ENCODE measurements at places on chromosomes 1 and 21. TPM values are rescaled to one million over a fixed set of nuclear protein-coding genes. Genes with fewer than 3 reads are reported as not detected.

Gene APOBEC4
- total RNA-seq, result not detected

Gene CLCNKA
- 0.09 TPM for total RNA-seq

Gene NPL
- total RNA-seq, result 3.2 TPM

Gene CYB561D1
- total RNA-seq, result 3.6 TPM

Gene FAM151A
- not detected for total RNA-seq

Gene HAO2
- not detected for total RNA-seq

Gene NUF2
- 1.3 TPM for total RNA-seq

Gene IL10
- not detected for total RNA-seq

Gene ELAPOR1
- 0.74 TPM for total RNA-seq

Gene MYOM3
- total RNA-seq, result not detected

Gene CFHR2
- total RNA-seq, result not detected

Gene E2F2
- 0.14 TPM for total RNA-seq

Gene AMY2A
- total RNA-seq, result not detected

Gene MTFR1L
- total RNA-seq, result 42.4 TPM

Gene PPCS
- total RNA-seq, result 31.9 TPM

Gene ASCL5
- not detected for total RNA-seq

Gene PLXNA2
- total RNA-seq, result 1.1 TPM

Gene KCNE2
- total RNA-seq, result not detected

Gene PTPRF
- total RNA-seq, result 34.4 TPM

Gene SLAMF1
- not detected for total RNA-seq

Gene TMEM61
- total RNA-seq, result not detected

Gene LZIC
- total RNA-seq, result 21.2 TPM

Gene OR6N1
- not detected for total RNA-seq

Gene PCBP3
- 1.6 TPM for total RNA-seq

Data from smooth muscle cell of bladder (primary cell).